ENCODE measurements at places on chromosomes 3 and 15.

DNA sequence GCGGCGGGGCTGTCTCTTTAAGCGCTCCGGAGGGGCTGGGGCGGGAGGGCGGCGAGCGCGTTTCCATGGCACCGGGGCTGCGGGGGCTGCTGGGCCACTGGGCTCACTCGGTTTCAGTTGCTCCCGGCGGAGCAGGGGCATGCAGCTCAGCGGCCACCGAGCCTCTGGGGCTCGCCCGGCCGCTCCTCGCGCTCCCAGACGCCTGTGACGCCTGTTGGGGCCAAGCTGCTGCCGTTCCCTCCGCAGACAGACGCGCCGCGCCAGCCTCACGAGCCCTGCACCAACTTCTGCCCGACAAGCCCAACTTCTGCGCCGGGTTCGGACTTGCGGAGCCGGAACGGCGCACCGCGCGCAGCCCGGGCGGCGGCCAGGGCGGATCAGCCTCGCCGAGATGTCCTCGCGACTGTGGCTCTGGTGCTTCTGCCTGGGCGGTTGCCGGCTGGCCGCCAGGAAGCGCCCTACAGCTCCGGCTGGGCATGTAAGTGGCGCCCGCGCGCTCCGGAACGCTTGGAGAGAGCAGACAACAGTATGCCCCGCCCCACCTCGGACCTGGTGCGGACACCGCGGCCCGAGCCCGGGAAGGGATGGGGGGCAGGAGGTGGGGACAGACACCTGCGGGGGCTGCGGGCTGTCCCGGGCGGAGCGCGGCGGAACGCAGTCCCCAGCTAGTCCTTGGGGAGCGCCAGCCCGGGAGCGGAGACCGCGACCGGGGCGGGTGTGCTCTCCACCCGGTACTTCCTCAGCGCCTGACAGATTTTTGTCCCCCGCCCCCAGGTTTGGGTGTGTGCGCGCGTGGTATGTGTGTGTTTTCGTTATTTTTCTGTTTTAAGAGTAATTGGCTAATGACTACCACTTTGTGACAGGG, 154.1 kb upstream of the GOLIM4 start:
- peak; percentile 78 for DNase-seq

DNA sequence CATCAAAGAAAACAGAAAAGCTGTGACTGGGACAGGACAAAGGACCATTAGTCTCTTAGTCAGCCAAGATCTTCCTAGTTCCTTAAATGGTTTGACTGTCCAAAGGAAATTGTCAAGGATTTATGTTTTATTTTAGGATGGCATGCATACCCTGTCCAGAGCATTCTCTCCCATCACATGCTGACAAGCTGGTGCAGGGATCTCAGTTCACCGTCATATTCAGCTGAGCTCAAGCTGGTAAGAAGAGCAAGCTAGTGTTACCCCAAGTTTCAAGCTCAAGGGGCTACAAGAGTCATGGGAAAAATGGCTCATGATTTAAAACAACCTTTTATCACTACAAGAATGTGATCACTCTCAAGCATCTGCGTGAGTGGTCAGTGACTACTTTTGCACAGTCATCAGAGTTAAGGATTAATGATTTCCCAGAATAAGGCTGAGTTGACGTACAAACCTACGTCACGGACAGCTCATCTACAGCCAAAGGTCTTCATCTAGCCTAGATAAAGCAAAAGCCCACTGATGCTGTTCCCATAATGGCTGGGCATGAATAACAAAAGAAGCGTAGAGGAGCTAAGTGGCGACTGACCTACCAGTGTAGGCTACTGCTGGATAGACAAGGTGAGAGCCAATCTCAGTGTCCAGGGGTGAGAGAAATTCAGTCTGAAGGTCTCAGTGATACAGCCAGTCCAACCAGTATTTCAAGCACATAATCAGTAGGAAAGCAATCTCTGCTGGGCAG, 157.5 kb downstream of the GABRB3 start:
- no peak for DNase-seq

- peak; percentile 51 for DNase-seq
Measured at GRCh38 chr3:57556459-57557084, 498 bp downstream of the PDE12 start.

- DNase-seq, result peak; percentile 70
Measured at GRCh38 chr3:32577581-32578556, 7.2 kb upstream of the DYNC1LI1 start.

DNA sequence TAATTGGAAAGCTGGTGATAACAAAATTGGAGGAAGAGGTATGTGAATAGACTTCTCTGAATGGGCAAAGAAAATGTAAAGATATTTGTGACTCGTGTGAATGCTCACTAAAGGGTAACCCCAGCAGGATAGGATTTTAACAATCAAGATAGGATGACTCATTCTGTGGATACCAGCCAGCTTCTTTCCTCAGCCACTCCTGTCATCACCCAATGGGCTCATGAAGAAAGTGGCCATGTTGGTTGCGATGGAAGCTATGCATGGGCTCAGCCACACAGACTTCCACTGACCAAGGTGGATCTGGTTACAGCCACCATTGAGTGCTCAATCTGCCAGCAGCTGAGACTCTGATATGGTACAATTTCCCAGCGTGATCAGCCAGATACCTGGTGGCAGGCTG, 40.9 kb downstream of the STRIT1 start:
- DNase-seq, result peak; percentile 3

- DNase-seq, result peak; percentile 15
Measured at GRCh38 chr3:170724599-170725280, 138.9 kb upstream of the SLC7A14 start.

DNA sequence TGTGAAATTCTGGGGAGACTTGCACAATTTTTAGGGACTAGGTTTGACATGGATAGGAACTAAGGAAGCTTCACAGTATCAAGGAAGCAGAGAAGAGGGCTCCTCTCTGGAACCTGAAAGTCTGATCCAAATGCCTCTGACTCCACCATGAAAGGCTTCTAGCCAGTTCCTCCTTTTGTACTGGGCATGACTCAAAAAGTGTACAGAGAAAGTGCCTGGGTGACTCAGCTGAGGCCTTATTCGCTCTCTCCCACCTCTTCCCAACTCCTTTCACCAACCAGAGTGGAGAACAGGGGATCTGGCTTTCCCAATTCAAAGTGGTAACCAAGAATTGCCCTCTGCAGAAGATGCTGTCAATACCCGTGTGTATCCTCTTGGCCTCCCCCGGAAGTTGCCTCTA, 342.9 kb upstream of the PROK2 start:
- DNase-seq, result peak; percentile 93

- no peak for DNase-seq
Measured at GRCh38 chr3:42421818-42422796, 11.7 kb upstream of the LYZL4 start.

GRCh38 chr3:194221336-194221735, 85.4 kb downstream of the HES1 start:
- DNase-seq, result no peak

- no peak for DNase-seq
Measured at GRCh38 chr3:178669022-178669601, 132.9 kb downstream of the KCNMB2 start.

DNA sequence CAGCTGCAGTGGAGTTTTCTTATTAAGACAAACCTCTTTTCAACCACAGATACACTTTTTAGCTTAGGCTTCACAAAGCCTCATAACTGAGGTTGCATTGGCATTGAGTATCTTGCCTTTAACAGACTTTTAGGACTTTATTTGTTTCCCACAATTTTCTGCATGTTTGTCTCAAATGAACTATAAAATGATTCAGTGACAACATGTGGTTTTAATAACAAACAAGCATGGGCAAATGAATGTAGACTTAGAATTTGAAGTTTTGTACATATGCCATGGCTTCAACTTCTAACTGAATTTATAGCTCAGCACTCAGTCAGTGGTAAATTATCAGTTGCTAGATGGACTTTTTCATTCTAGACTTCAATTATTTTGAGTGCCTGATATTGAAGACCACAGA, 101.6 kb downstream of the SLC25A26 start:
- no peak for DNase-seq

GRCh38 chr3:60759439-60759838, 491.8 kb downstream of the FHIT start:
- DNase-seq, result peak; percentile 7

DNA sequence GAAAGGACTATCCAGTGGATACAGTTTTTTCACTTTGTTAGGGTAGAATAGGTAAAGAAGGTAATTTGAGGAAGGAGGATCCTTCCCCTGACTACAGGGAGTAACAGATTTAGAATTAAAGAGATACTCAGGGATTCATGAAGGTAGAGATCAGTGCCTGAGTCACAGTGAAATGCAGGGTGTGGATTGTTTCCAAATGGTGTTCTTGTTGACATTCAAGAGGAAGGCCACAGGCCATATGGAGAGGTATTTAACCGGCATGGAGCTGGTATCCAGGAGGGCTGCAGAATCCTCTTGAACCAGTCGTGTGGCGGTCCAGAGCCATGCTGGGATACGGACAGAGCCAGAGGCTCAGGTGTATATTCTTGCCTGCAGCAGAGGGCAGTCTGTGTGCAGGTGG, 28.2 kb downstream of the GYG1 start:
- DNase-seq, result no peak

- no peak for DNase-seq
Measured at GRCh38 chr15:67103432-67103831, 38.0 kb downstream of the SMAD3 start.

DNA sequence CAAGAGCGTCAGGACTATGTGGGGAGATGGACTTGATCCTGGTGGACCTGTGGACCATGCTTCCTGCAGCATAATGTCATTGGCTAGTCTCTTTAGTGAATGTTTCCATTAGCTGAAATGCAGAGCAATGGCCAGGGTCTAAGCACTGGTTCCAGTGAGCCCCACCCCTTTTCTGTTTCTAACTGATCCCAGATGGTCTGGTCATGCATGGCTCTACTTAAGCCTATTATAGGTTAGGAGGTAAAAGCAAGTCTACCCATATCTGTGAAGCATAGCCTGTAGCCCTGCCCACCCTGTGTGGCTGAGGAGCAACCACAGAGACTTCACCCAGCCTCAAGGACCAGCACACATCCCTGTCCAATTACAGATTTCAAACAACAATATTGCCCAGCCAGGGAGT, 419.2 kb downstream of the ZNF385D start:
- no peak for DNase-seq

GRCh38 chr15:85116494-85116893, 134.8 kb downstream of the PDE8A start:
- DNase-seq, result no peak

DNA sequence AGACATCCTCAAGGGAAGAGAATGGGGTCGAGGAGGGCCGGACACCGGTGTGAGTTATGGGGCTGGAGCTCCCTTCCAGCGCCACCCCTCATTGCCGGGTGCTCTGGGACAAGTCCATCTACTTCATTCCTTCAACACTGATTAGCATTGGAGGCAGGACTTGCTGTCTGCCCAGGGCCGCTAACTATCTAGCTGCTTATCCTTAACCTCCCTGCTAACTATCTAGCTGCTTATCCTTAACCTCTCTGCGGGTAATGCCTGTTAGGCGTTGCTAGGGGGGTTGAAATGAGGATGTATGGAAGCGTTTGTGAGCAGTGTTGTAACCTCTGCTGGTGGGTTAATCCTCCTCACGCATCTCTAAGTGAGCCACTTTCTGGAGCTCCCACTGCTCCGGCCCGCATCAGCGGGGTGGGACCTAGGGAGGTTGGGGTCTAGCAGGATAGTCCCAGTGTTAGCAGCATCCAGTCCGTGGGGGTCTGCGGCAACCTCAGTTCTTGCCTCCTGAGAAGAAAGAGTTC, 10.9 kb upstream of the CHAC1 start:
- DNase-seq, result peak; percentile 36

- no peak for DNase-seq
Measured at GRCh38 chr15:49171790-49172189, 1.7 kb downstream of the GALK2 start.

- peak; percentile 29 for DNase-seq
Measured at GRCh38 chr3:18237251-18238005, 187.7 kb downstream of the SATB1 start.

DNA sequence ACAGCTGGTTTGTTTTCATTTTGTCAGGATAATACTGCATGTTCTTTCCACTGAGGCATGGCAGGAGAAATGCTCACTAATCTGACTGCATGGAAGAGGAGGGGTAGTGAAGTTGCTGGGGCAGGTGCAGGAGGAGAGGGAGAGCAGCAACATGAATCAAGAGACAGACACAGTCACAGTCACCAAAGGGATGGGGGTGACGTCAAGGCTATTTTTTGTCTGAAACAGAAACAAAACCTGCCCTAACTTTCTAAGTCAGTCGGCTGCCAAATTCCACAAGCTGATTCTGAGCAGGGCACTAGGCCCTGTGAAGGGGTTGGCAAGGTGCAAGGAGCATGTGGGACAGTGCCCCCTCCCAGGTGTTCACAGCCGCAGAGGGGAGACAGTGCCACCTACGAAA, 186.6 kb upstream of the NSMCE3 start:
- no peak for DNase-seq

DNA sequence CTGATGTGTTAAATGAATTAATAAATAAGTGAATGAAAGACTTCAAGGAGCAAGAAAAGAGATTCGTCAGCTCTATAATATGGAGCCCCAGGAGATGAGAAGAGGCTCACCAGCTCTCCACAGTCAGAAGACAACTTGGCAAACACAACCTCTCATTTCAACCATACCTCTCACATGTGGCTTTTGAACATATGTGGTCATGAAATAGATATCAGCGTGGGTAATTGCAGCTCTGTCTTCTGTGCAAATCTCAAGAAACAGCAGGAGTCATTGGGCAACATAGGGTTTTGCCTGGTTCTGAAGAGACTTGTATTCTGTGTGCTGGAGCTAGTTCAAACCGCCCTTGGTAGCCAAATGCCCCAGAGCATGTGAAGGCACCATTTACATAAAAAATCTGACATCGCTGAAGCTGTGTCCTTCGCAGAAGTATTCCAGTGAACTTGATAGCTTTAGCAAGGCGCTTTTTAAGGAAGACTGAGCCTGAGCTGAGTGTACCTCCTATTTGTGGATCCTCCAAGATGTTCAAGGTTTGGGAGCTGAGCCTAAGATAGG, 8.4 kb downstream of the CX3CR1 start:
- no peak for DNase-seq

GRCh38 chr15:33311312-33311971, 675 bp downstream of the RYR3 start:
- no peak for DNase-seq

DNA sequence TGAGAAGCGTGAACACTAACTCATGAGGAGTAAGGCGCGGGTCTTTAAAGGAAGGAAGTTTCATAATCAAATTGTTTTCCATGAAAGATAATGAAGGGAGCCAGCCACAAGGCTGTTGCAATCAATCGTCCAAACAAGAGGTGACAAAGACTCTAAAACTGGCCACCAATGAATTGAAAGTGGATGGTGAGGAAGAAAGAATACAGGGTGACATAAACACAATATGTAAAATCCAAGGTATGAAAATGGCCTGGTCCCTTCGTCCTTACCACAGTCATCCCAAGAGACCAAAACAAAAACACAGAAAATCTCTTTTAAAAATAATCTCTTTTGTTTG, 12.0 kb downstream of the CD86 start:
- DNase-seq, result peak; percentile 84

GRCh38 chr3:13876451-13877100, 3.3 kb downstream of the WNT7A start:
- DNase-seq, result no peak

GRCh38 chr3:106534206-106534605, 665.4 kb upstream of the CBLB start:
- DNase-seq, result peak; percentile 21
